ENCODE measurements at places on chromosomes 7 and 10.

DNA sequence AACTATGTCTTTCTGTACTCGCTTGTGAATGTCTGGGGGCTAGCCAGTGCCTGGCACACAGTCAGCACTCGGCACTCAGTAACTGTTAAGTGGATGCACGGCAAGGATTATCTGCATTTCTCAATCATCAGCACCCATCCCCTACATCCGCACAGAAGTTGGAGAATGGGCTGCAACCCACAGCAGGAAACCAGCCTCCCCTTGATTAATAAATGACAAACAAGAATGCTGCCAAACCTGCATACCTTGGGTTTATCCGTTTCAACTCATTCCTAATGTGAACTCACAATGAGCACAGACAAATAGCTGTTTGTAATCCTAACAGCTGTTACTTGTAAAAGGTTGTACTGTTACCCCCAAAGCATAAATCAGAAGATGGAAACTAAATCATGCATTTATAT, 28.9 kb downstream of the PPP1R3C start:
- no peak for DNase-seq

DNA sequence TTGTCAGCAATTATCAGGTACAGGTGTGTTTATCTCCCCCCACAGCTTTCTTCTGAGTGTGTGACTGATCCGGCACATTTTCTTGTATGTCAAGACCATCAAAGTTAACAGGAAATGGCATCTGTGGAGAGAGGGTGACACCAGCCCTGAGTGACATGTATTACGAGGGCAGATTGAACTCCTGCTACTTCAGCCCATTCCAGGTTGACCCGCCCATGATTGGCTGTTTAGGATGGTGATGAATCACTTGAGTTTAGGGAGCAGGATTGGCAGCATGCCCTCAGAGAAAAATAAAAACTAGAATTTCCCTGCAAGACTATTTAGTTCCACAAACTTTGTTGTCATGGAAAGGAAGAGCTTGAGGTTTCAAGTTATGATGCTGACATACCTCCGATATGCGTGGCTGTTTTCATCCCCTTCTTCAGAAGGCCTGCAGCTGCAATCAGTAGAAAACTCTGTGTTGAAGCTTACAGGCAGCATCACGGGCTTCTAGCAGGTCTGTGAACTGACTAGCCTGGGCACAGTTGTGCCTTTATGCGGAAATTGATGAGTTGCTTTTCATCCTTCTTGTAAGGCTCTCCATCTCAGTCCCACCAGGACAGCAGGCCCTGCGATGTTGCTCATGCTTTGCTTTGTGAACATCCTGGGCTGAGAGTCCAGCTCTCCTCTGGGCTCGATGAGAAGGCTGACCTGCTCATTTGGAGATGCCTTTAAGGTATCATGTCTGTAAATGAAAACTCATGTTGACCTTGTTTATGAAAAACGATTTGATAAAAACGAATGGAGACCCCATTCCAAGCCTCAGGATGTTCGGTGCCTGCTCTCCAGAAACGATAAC, 8.0 kb upstream of the CELF2 start:
- DNase-seq = no peak

GRCh38 chr10:67837541-67838314, at the start of gene DNAJC12:
Gene DNAJC12 (minus strand): TSS chr10:67838188. CDS start chr10:67838011, 177 bp downstream.
- no peak for DNase-seq

DNA sequence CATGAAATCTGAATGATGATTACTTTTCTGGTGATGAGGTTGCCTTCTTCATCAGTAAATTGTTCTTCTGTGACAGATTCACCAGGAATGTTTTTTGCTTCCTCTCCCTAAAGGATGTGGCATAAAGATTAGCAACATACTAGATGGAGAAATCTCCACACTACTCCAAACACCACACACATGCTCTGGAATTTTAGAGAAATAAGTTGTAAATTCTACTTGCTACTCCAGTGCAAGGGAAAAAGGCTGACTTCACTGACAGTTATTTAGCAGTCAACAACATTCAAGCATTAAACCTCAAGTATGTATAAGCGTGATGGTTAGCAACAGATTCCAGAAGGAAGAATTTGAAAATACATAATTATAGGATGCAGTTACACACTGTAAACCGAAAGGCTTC, 137.9 kb upstream of the CCDC6 start:
- DNase-seq = no peak

GRCh38 chr7:85664341-85664740, 477.5 kb upstream of the SEMA3D start:
- no peak for DNase-seq

DNA sequence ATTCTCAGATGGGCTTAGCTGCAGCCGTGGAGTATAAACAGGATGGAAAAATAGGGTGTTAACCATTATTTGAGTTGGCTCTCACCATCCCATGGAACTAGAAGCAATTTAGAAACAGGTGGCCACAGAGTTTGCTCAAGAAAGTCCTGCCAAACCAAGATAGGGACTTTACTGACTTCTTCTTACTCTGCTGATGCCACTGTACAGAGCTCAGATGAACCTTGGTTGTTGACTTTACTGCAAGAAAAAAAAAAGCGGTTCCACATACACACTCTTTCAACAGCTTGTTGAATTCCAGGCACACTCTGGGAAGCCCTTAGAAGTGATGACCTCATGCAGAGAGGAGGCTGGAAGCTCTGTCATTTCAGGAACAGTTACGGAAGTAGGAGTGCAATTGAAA, 753.4 kb downstream of the NRG3 start:
- no peak for DNase-seq

DNA sequence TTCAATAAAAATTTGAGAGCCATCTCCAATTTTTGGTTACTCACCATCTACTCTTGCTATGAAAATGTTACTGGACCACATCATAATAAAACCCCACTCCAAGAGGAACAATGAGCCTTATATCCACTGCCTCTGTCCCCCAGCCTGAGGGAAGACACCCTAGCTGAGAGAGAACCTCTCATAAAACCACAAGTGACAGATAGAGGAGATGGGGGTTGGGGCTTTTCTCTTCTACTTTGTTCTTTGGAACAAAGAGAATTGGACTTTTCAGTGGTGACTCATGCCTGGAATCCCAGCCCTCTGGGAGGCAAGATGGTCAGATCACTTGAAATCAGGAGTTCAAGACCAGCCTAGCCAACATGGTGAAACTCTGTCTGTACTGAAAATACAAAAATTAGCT, 27.6 kb upstream of the TAS2R16 start:
- no peak for DNase-seq

DNA sequence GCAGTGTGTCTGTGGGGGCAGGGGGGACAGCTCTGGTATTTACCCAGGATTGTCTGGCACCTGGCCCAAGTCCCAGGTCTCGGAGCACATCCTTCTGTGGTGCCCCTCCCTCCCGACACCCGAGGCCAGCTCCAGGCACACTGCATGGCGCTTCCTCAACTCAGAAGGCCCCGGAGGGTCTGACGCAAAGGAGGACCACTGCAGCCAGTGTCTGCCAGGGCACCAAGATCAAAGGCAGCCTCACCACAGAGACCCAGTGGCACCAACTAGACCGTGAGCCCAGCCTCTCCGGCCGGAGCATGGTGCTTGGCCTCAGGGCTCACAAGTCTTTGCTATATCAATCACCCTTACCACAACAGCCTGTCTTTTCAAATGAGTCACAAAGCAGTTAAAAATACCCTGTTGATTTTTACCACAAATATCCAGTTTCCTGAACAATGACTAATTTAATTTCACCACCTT, 99.3 kb upstream of the DDC start:
- DNase-seq = no peak

GRCh38 chr7:138092486-138093028, 16.3 kb downstream of the AKR1D1 start:
- no peak for DNase-seq

GRCh38 chr10:117804470-117805011, 242.2 kb downstream of the RAB11FIP2 start:
- no peak for DNase-seq

- DNase-seq = no peak
Measured at GRCh38 chr10:129893104-129894089, 70.7 kb downstream of the EBF3 start.

- DNase-seq = no peak
Measured at GRCh38 chr7:69796416-69796815, 198.1 kb downstream of the AUTS2 start.

DNA sequence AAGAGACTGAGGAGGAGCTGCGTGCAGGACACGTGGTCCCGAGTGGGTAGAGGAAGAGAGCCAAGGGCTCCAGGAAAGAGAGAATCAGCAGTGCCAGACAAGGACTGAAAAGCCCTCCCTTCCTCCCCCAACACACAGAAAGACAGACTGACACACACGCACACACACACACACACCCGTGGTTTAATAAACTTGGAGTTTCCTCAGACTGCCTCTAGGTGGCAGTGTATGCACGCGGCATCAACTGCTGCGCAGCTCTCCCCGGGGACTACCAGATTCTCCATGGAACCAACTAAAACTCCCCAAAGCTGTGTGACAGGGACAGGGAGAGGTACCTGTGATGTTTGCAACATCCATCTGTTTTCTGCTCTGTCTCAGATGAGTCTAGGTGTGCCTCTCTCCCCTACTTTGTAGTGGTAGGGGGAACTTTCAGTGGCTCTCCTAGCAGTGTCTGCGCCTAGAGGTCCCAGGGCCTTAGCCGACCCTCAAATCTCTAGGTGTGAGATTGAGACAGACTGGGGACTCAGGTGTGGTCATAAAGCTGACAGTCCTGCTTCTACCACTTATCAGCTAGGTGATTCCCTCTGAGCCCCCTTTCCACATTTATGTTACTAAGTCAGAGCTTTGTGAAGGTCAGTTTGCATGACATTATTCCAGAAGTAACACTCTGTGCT, 9.3 kb upstream of the TSPAN14 start:
- no peak for DNase-seq

GRCh38 chr7:95957510-95957909, 185.2 kb downstream of the DYNC1I1 start:
- DNase-seq = no peak

- DNase-seq = no peak
Measured at GRCh38 chr10:71836596-71836974, 14.5 kb downstream of the PSAP start.

- no peak for DNase-seq
Measured at GRCh38 chr7:134685250-134685649, 38.6 kb downstream of the BPGM start.

DNA sequence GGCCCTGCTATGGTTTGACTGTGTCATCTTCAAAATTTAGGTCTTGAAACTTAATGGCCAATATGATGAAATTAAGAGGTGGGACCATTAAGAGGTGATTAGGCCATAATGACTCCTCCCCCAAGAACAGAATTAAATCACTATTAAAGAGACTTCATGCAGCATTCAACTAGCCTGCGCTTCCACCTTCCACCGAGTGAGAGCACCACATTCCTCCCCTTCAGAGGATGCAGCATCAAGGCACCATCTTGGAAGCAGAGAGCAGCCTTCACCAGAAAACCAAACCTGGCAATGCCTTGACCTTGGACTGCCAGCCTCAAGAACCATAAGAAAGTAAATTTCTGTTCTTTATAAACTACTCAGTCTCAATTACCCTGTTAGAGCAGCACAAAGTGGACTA, 371.1 kb upstream of the NFE2L3 start:
- no peak for DNase-seq

DNA sequence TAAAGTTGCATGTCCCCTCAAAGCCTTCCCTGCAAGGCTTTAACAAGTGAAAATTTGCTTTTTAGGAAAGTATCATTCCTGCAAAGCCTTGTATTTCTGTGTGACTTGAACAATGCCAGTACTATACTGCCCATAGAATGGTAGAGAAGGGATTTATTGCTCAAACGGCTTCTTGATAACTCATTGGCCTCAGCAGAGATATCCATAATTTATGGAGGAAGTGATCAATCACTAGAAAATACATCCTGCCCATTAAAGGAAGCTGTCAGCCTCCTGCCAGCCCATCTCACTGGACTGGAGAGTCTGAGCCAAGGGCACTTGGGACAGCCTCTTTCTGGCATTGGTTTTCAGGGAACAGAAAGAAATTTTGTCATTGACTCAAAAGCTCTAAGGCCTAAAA, 152.6 kb downstream of the XPNPEP1 start:
- no peak for DNase-seq

DNA sequence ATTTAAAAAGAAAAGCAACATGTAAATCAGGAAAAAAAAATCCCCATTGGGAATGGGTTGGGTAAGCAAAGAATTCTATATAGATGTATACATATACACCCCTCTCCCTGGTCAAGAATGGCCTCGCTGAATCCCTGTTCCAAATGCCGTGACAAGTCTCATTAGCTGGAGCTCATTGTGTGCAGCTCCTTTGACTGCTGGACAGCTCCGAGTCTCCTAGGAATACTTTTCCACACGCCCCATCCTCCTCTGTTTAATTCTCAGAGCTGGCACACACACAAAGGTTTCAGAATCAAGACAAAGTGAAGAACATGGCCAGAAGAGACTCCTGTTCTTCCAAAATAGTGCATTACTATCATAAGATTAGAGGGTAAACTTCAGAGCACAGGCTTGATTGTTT, 130.9 kb upstream of the MKLN1 start:
- no peak for DNase-seq

DNA sequence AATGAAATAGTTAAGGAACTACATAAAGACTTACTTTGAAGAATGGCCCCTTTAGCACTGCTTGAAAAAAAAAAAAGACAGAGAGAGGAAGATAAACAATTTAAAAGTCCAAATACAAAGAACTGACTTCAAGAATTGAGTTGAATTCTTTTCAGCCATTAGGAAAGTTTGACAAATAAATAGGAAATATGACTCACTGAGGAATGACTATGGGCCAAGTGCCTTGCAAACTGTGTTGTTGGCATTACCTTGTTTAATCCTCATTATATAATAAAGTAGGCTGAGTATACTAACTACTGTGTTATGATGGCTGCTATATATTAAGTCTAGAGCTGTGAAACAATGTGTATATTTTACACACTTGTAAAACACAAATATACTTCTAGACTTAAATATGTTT, 151.1 kb downstream of the ELMO1 start:
- no peak for DNase-seq

Data from stimulated activated CD8-positive, alpha-beta memory T cell treated with anti-CD3 and anti-CD28 coated beads, Interleukin-4, amount 100 ng/mL, for 1 hour (primary cell).